ENCODE measurements at places on chromosomes 2 and 18.

DNA sequence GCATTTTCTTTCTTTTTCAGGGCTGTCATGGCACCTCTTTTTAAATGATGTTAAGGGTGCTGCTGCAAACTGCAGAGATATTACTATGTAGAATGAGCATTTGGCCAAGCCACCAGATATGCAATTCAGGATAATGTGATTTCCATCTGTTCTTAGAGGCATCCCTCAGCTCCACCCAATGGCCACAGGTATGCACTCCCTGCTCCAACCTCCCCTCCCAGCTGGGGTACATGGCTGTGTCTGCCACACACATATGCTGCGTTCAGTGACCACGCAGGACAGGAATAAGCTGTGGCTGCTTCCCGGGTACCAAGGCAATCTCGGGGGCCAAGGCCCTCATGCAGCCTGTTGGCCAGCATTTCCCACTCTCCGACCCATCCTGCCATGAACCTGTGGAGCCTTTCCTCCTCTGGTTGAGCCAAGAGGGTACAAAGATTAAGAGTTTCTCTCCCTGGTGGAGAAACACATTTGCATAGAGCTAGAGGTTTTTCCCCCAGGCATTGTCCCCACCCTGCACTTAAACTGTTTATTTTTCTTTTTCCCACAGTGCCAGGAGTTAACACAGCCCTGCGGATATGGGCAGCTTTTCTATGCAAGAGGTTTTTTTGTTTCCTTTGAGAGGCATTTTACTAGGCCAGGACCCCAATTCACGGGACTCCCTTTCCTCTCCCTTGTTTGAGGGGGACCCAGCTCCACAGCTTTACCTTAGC, 147.0 kb downstream of the GCA start:
- no peak for DNase-seq

DNA sequence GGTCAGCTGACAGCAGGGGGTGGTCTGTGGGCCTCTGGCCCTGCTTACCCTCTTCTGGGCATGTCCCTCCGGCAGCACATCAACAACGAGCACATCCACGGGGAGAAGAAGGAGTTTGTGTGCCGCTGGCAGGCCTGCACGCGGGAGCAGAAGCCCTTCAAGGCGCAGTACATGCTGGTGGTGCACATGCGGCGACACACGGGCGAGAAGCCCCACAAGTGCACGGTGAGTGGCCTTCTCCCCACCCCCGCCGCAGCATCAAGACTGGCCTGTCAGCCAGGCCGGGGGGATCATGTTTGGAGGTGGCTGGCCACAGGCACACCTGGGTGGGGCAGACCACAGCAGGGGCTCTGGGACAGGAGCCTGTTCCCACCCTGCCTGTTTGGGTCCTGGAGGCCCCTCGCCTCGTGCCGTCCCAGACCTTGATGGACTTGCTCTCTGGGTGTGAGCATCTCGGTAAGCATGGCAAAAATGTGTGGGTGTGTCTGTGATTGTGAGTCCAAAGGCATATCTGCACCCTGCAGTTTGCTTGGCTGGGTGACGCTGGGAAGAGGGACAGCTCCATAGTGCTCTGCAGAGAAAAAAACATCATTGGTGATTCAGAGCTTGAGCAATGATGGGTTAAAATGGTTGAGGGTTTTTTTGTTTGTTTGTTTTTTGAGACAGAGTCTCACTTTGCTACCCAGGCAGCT, 242.8 kb downstream of the GLI2 start:
- no peak for DNase-seq

DNA sequence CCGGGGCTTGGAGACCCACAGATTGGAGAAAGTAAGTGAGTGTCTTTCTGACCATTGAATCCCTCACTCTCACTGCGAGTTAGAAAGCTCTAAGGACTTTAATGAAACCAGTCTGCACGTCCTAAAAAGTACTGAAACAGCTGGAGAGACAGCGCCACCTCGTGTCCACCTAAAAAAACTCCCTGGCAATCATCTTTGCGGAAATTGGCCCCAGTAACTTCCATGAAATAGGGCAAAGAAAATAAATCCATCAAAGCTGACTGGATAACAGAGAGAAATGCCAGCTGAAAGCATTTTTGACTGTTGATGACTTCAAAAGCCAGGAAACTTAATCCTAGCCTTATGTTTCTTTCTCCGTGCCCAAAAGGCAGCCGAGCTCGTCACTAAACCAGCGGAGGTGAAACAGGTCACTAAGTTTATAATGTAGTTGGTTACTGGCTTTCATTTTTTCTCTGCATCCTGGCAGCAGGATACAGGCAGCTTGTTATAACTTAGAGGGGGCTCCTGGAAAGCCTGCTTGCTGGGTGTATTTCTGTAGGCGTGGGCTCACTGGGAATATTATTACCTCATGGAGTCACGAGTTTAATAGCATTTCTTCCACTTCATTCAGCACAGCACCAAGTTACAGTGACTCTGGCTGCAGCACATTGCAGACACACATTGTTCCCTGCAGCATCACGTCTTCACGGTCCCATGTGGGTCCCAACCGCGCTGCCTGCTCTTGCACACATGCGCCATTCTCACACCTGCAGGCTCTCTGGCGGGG, 266.5 kb downstream of the HRH4 start:
- peak; percentile 73 for DNase-seq

GRCh38 chr2:121030523-121030922, 254.5 kb downstream of the TFCP2L1 start:
- DNase-seq: no peak

DNA sequence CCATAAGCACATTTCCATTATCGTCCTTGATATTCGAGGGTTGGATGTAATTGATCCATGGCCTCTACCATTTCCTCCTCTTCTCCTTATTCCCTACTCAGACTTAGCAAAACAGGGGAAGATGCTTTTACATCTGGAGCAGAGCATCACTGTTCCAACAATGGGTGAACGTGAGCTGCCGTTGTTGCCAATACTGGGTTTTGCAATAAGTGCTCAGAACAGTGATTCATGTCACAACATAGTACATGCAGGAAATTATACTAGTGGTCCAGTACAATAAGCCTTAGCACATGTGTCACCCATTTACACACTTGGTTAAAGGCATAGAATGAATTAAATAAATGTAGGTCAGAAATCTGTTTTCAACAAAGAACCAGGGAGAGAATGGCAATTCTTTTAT, 112.4 kb downstream of the DCC start:
- no peak for DNase-seq

GRCh38 chr18:9542924-9543323, 67.6 kb downstream of the RALBP1 start:
- no peak for DNase-seq
